Thyroid gland (tissue), 4 donors: ENCODE measurements at places on chromosomes 1 and 21. TPM values are rescaled to one million over a fixed set of nuclear protein-coding genes. Genes with fewer than 3 reads are reported as not detected.

- peaks cover 45% of the 10 kb centered on the region for H3K4me1 ChIP-seq
- DNase-seq, result no peak
- H3K36me3 ChIP-seq, result no peaks in the 10 kb centered on the region
Measured at GRCh38 chr1:53946252-53947171, at the start of gene LRRC42. Gene LRRC42, plus strand, starts transcription at chr1:53946350. Its CDS starts 5,650 bp downstream, at chr1:53952000.

GRCh38 chr1:229437443-229437842, 3.5 kb upstream of the ACTA1 start:
- no peak for DNase-seq
- H3K4me1 ChIP-seq, result peaks cover 4% of the 10 kb centered on the region
- H3K27ac ChIP-seq, result no peak overlapping the region
- no peaks in the 10 kb centered on the region for H3K36me3 ChIP-seq
- no peak overlapping the region for H3K4me3 ChIP-seq

DNA sequence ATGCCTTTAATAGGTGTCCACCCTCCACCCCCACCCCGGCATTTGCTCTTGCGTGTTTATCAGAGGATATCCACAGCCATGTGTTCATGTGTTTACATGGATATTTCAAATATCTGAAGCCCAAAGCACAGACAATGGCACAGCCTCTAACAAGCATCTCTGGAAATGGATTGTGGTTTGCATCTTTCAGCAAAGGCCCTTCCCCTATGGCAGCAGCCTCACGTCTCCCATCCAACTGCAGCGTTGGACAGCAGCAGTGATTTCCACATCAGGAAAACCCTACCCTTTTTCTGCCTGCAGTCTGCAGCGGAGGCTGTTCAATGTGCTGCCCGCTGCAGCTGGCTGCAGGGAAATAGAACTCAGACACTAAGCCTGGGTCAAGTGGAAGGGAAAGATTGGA, 1.6 kb downstream of the RASSF5 start:
- no peaks in the 10 kb centered on the region for H3K27me3 ChIP-seq
- peak; percentile 31 for DNase-seq
- H3K4me1 ChIP-seq, result peaks cover 14% of the 10 kb centered on the region
- no peaks in the 10 kb centered on the region for H3K36me3 ChIP-seq
- no peak overlapping the region for H3K4me3 ChIP-seq

GRCh38 chr1:226054519-226055327, 7.8 kb upstream of the H3-3A start:
- no peaks in the 10 kb centered on the region for H3K4me1 ChIP-seq
- no peaks in the 10 kb centered on the region for H3K36me3 ChIP-seq
- no peak overlapping the region for H3K4me3 ChIP-seq
- no peaks in the 10 kb centered on the region for H3K27me3 ChIP-seq

DNA sequence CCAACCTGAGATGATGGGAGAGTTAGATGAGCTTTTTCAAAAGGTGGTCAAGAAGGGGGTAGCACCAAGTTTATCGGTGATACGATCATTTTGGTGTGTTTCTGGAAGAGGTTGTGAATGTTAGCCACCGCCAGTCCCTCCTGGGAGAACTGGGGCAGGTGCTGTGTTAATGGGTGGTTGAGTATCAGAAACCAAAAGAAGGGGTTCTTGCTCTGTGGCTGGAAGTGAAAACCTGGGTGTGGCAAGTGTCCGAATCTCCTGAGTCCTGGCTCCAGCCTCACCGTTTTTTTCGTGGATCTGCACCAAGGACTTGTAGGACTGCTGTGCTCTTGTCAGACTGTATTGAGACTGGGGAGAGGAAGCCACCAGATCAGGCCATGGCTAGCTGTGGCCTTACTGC, 7.8 kb downstream of the UBE2Q1 start:
- no peak overlapping the region for H3K27ac ChIP-seq
- no peak for DNase-seq
- no peaks in the 10 kb centered on the region for H3K27me3 ChIP-seq
- peaks cover 8% of the 10 kb centered on the region for H3K4me1 ChIP-seq
- no peak overlapping the region for H3K4me3 ChIP-seq

LCE1C gene
- not detected for total RNA-seq

RAP1GAP gene
- 568 TPM for total RNA-seq

CORT gene
- total RNA-seq, result not detected
